ENCODE measurements at places on chromosomes 12 and 14. TPM values are rescaled to one million over a fixed set of nuclear protein-coding genes. Genes with fewer than 3 reads are reported as not detected.

- no peak for DNase-seq
Observed at GRCh38 chr14:57611555-57612075, 118.0 kb upstream of the CCDC198 start.

Gene SLC38A4
- 1.0 TPM for total RNA-seq

Gene ABCD2
- 0.09 TPM for total RNA-seq

DNA sequence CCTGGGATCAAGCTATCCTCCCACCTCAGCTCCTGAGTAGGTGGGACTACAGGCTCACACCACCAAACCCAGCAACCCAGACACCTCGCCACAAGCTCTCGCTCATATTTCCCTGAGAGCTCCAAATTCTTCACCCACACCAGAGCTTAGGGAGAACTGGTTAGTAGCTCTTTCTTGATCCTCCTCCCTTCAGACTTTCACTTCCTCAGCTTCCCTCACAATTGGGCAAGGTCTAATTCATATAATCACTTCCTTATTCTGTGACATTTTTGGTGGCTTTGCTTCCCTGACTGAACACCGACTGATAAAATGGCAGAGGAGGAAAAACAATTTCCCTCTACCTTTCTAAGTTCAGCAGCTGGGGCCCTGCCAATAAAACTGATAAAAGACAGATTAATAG, 88.5 kb downstream of the GXYLT1 start:
- no peak for DNase-seq

DNA sequence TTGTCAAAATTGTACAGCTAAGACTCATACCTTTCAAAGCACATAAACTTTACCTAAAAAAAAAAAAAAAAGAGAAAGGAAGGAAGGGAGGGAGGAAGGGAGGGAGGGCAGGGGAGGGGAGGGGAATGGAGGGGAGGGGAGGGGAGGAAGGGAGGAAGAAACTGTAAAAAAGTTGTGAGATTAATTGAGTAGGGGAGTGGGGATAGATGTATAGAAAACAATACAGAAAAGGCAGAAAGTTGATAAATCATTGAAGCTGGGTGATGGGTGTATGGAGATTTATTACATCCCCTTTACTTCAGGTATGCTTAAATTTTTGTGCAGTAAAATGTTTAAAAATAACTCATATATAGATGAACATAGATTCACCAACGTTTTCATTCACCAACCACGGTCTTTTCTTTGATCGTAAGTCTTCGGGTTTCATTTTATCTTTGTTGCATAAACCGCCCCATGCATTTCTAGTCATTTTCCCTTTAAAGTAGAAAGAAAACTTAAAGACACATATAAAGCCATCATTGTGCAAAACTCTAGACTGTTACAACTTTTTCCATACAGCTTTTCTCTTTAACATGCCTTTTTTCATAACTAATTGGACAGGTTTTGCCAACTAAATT, 191.2 kb upstream of the KRR1 start:
- DNase-seq: no peak

Gene KRT74
- total RNA-seq: 0.19 TPM

Gene SRRM4
- not detected for total RNA-seq

DNA sequence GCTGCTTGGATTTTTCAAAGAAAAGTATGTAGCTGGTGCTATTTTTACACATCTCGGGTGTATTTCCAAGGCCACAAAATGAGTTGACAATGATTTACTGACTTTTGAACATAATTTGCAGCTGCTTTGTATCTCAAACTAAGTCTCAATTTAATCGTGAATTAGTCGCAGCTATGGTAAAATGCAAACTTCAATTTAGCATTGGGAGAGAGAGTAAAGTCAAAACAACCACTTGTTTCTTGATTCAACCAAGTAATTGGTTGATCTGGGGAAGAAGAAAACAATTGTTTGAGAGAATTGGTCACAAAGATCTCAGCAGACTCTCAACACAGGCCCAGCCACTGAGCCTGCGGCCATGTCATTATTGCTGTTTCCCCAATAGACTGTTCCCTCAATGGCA, 75.0 kb upstream of the DYRK2 start:
- DNase-seq: no peak

DNA sequence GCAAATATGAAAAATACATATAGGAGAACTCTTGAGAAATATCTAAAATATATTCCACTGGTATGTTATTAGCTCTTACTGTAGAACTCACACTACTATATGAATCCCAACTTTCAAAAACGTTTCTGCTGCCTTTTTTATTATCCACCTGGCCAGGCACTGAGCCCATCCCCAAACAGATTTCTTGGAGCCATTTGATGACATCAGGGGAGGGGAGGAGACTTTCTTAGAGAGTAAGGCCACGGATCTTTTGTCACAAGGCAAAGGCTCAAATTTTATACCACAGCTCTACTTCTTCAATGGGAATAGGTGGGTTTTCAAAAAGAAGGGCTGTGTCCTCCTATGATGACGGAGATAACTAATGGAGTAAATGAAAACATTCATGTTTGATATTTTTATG, 83.0 kb downstream of the SLC25A21 start:
- DNase-seq: no peak

- DNase-seq: no peak
Observed at GRCh38 chr12:59858508-59859170, 262.8 kb downstream of the SLC16A7 start.

DNA sequence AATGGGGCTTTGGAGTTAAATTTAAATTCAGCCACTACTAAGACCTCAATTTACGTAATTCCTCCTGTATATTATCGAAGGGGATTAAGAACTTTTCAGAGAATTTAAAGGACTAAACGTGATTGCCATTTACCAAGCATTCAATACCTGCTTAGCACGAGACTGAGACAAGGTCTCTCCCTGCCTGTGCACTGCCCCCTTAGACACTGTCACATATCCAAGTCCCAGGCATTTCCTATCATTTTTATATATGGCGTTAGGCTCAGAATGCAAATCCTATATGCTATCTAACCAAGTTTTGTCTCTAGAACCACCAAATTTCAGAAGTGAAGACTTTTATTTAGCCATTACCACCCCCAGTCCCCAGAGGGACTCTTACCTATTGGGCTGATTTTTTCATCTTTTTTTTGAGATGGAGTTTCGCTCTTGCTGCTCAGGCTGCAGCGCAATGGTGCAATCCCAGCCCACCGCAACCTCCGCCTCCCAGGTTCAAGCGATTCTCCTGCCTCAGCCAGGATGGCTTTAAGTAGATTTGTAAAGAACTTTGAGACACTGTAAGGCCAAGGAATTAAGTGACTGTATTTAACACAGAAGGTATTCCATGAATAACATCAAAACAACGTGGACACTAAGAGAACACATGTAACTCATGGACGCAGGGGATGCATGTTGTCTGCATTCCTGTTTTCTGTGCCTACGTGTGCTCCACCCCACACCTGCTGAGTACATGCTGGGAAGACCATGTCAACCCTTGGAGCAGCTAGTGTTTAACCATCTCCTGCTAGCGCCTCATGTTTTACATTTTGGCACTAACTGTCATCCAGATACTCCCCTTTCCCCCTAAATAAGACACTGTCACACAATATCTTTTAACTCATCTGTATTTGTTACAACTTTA, 6.4 kb downstream of the HSP90AA1 start:
- DNase-seq: no peak

Gene LPAR5
- total RNA-seq: 46.0 TPM

- no peak for DNase-seq
Observed at GRCh38 chr14:75711796-75712211, 50.8 kb downstream of the TTLL5 start.

Gene ANKRD33
- total RNA-seq: not detected

DNA sequence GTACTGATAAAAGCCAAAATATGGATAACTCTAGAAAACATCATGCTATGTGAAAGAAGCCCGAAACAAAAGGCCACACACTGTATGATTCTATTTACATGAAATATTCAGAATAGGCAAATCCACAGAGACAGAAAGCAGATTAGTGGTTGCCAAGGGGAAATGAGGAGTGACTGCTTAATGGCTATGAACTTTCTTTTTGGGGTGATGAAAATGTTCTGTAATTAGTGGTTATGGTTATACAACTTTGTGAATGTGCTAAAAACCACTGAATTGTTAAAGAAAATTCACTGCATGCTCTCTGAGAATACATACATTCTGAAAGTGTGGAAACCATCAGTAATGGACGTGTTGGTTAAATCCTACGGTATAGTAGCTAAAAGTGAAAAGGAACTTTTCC, 39.9 kb upstream of the STON2 start:
- no peak for DNase-seq

All from esophagus squamous epithelium (tissue), 5 donors.